NCI-H748 treated with DMSO at 0.1 percent for 48 hours (cell line): ENCODE measurements at places on chromosomes 16 and 17.
A peak's percentile ranks its signal among the peaks of the same experiment; 100 is the strongest.

GRCh38 chr16:11094857-11095565, 150.6 kb downstream of the CLEC16A start:
- no peak for DNase-seq

- DNase-seq: peak; percentile 79
Observed at GRCh38 chr17:50953831-50954601, 87.9 kb upstream of the TOB1 start.

DNA sequence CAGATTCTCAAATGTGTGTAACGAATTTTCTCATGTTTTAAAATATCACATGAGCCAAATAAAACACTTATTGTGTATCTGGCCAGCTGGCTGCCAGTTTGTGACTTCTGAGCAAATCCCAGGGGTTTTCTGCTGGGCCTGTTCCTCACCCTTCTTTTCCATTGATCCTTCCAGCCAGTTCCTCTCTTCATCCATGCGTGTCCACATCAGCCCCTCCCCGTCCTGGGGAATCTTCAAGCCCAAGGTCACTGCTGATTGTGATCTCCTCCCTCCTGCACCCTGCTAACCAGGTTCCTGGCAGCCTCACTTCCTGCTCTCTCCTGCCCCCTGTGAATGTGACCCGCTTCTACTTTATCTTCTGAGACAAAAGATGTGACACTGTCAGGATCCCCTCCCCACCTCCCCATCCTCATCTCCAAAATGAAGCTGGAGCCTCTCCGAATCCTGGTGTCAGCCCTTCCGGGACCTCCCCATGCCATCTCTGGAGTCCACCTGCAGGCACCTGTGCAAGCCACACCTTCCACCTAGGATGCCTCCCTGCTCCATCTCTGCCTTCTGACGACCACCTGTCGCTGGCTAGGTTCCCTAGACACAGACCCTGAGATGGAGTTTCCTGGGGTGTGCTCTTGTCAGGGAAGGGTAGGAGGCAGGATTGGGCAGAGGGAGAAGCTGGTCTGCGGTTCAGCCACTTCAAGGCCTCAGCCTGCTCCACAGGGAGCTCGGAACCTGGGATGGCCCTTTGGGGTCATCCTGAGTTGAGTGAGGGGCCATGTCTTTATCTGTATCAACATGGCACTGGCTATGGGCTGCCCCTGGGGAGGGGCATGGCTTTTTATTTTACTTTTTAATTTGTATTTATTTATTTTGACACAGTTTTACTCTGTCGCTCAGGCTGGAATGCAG, 205.1 kb downstream of the KATNIP start:
- no peak for DNase-seq

GRCh38 chr17:77001487-77001886, 133.3 kb downstream of the MGAT5B start:
- DNase-seq: no peak

- no peak for DNase-seq
Observed at GRCh38 chr16:450785-451512, 25.5 kb downstream of the RAB11FIP3 start.

DNA sequence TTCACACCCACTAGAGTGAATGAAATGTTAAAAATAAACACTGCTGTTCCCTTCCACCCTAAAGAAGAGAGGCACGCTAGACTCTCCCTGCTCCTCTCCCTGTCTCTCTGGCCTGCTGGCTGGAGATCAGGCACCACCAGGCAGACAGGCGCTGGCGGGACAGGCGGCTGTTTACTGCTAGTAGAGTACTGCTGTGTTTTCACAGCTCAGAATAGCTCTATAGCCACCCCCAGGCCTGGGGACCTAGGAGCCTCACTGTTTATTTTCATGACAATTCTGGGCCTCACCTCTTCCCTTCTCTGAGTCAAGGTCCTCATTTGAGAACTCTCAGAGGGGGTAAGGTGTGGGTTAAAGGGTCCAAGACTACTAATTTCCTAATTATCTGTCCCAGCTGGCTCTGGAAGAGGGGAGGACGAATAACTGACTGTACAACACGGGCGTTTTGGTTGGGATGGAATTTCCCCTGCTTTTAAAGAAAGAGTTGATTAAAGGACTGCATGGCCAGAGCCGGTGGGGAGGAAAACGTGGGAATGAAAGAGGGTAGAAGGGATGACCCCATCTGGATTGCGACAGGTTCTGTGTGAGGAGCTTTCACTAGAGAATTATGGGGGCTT, 9.0 kb upstream of the G6PC1 start:
- no peak for DNase-seq

DNA sequence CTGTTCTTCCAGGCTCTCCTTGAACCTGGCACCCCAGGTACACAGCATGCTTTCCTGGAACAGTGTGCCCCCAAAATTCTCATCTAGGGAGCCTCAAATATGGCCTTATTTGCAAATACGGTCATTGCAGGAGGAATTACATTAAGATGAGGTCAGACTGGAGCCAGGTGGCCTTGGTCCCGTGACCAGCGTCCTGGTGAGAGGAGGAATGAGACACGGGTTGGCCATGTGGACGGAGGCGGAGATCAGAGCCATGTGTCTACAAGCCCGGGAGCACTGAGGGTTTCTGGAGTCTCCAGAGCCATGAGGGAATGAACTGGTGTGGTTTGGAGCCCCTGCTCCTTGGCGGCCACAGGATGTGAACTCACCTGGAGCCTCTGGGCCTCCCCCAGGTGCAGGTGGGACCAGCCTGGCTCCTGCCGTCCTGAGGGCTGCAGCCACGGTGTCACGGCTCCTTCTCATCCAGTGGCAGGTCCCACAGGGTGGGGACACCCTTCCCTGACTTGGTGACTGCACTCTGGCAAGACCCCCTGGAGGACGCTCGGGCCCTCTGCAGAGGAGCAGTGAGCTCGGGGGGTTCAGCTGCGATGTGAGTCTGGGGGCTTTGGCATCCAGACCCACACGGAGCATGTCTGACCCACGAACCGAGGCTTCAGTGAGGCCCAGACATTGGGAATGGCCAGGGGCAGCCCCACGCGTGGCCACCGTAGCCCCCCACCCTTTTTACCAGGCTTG, 21.8 kb upstream of the GNG13 start:
- no peak for DNase-seq

GRCh38 chr16:76862901-76863300, 328.1 kb upstream of the MON1B start:
- no peak for DNase-seq
